CD4-positive, alpha-beta T cell treated with Interleukin-15 for 4 hours (primary cell): ENCODE measurements at places on chromosomes 7 and 10.

GRCh38 chr10:117342641-117343040 is 32.6 kb downstream of the PDZD8 start:
- DNase-seq = no peak

GRCh38 chr7:47218378-47219176 is 363.3 kb downstream of the TNS3 start:
- DNase-seq = no peak

- peak; percentile 64 for DNase-seq
These were observed at the start of gene ADAM8 for GRCh38 chr10:133276435-133277201. Gene ADAM8 (minus strand): TSS chr10:133276868. CDS start chr10:133276817, 51 bp downstream.

DNA sequence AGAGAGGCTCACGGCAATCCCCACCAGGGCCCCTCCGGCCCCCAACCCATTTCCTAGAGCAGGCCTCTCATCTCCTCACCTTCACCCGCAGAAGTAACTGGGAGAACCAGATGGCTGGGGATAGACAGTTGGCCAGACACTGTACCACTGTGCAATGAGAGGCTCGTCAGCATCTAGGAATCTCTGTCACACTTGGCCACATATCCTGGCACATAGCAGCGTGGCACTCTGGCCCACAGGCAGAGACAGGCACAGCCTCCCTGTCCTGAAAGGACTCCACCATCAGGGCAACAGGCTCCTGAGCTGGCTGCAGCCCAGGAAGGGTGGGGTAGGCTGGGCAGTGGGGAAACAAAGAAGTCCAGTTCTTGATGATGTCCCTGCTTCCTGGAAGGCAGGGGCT is 45.8 kb downstream of the C10orf143 start:
- DNase-seq = no peak

DNA sequence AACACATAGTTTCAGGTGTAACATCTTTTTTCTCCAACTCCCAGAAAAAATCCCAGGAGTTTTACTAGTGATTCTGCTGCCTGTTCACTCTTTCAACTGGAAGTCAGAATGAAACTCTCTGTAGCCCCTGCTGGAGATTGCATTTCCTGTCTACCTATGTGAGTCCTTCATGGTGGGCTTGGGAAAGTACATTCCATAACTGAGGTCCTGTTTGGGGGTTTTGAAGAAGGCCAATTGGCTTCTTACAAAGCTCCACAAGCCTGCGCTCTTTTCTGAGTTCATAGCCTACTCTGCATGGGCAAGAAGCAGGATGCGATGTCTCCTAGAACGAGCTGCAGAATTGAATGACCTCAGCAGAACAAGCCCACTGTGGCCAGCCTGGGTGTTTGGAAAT is 86.7 kb downstream of the LYZL2 start:
- DNase-seq = no peak

DNA sequence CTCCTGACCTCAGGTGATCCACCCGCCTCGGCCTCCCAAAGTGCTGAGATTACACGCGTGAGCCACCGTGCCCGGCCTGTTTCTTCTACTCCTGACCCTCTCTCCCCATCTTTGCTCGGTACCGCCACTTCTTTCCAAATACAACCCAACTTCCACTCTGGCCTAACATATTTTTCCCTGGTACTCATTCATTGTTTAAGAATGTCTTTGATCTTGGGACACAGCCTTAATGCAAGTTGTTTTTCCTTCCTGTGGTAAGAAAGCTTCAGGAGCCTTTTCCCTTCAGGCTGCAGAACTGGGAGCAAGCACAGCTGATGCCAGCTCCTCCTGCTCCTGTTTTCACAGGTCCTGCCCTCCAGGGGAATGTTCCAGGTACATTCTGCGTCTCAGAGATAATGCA is 13.7 kb downstream of the CALML3 start:
- DNase-seq = no peak

- no peak for DNase-seq
These were observed 80.9 kb downstream of the LRRC4 start for GRCh38 chr7:127950233-127950935.

GRCh38 chr7:45106-46090 is 147.0 kb upstream of the FAM20C start:
- DNase-seq = no peak

DNA sequence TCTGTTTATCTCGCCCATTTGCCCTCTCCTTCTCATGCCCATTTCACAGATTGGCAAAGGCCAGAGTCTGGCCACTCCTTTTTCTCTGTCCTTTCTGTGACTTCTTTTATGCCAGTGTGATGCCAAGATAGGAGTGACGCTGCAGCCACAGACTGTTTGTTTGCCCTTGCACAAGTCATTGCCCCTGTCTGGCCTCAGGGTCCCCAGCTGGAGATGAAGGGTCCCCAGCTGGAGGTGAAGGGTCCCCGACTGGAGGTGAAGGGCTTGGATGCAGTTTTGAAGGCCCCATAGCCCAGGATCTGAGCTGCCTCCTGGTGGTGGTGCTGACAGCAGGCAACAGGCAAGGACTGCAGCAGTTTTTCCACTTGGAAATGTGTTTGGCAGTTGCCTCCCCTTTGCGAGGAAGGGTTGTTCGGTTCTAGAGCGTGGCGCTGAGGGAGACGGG is 50.8 kb upstream of the SLC29A3 start:
- DNase-seq = no peak

GRCh38 chr7:155733582-155734444 is 78.5 kb downstream of the SHH start:
- DNase-seq = no peak

DNA sequence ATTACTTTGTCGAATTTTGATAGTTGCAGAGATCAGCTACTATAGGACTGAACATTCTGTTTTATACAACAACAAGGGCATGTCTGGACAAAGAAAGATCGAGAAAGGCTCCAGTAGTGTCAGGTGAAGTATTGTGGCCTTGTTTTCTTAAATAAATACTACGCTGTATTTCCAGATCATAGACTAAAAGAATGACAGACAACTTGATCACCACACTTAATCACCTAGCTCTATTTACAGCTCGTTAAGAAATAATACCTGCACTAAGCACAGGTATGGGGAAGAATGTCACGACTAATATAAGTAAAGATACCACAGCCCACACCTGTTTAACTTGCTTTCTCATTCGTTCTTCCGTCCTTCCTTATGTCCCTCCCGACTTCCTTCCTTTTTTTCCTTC is 269.2 kb downstream of the HGF start:
- DNase-seq = no peak

- no peak for DNase-seq
These were observed 30.3 kb upstream of the SUN1 start for GRCh38 chr7:801940-802381.

- no peak for DNase-seq
These were observed 5.8 kb upstream of the ZNF736 start for GRCh38 chr7:64308016-64308270.

DNA sequence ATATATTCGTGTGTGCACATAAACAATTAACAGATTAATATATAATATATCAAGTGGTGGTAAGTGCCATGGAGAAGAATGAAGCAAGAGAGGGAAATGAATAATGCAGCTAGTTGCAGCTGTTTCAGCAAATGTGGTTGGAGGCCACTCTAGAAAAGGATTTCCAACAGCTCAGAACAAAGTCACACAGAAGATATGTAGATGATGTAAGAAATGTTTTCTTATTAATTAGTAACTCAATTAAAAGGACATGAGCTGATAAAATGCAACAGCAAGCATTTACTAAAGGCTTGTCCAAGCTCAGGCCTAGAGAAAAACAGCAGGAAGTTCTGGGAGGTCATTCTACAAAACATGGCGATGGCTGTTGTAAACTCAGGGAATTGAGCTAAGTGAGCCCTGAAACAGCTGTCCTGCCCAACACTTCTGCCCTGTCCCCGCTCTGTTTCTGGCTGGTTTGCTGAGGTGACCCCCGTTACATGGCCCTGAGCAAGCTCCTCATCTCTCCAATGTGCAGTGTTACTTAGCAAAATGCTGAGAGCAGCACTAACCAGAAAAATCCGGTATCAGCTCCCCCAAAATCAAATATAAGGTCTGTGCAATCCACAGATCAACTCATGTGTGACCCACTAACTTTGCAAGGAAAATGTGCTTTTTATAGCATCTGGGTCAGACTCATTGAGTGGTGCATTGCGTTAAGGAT is 23.4 kb upstream of the C10orf67 start:
- no peak for DNase-seq

- no peak for DNase-seq
These were observed 48.9 kb downstream of the PARD3 start for GRCh38 chr10:34766266-34766600.

- no peak for DNase-seq
These were observed 44.0 kb downstream of the CCDC7 start for GRCh38 chr10:32489901-32490300.

- no peak for DNase-seq
These were observed 84.5 kb upstream of the RET start for GRCh38 chr10:42992156-42992956.

DNA sequence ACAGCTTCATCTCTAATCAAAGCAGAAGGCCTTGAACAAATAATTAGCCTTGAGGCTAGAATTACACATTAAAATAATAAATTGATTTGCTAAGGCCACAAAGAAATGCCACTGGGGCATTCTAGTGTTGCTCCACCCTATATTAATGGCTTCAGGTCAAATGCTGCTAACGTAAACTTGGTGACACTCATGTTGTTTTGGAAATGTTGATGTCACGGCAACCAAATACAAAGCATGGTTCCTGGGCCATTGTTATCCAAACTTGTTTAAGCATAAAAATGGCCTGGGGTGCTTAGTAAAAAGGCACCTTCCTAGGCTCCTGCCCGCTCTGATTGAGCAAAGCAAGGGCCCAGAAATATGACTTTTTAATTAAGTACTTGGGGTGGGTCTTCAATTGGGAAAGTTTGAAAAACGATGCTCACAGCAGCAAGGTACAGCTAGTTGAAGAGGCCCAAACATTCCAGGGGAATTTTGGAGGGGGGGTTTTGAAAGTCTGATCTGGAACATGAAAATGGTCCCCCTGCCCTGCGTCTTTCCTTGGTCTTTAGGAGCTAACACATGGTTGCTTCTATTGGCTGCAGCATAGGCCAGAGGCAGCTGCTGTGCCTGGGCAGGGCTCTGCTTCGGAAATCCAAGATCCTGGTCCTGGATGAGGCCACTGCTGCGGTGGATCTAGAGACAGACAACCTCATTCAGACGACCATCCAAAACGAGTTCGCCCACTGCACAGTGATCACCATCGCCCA is 67.8 kb downstream of the ABCC2 start:
- no peak for DNase-seq

- no peak for DNase-seq
These were observed 36.2 kb upstream of the HECW1 start for GRCh38 chr7:43076189-43076605.

- DNase-seq = no peak
These were observed 170.2 kb downstream of the PLXNA4 start for GRCh38 chr7:132406039-132406438.

DNA sequence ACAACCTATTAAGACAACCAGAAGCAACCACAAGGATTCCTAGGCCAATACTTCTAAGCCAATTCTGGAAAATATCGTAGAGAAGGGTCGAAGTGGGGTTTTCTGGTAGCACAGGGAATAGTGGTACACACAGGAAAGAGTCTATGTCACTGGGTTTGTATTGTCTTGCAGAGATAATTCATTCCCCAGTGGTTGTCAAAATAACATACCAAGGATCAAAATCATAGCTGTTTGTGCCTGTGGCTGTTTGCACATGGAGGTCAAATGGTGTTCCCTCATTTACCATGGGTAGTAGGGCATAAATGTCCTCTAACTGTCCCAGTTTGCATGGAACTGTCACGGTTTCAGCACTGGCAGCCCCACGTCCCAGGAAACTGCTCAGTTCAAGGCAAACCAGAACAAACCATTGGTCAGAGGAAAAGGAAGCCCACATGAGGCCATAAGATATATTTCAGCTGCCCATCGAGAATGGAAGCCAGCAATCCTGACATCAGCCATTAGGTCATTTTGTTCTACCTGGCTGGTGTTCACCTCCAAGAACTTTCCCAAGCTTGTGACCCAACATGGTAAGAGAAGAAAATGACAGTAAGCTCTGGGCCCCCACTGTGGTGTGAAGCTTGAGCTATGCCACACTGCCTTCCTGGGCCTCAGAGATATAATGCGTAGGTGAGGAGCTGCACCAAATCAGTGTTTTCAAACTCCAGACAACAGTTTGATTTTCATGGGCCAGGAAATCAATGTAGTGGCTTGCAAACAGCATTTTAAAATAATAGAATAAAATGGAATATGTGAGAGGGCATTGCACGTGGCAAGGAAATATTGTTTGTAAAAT is 53.9 kb upstream of the NFE2L3 start:
- DNase-seq = no peak

DNA sequence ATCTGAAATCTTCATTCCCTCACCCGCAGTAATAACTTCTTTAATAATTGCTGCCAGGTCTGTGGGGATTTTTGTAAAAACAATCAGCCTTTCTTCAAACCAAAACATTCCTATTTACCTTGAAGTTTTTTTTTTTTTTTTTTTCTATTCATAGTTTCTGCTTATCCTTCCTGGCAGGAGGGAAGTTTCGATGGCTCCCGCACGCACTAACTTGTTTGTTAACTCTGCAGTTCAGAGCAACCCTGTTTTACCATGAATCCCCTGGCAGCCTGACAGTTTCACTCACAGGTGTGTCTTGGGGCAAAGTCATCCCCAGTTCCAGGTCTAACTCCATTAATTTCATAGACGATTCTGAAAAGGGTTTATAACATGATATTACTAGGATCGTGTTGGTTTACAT is 149.3 kb downstream of the KLF6 start:
- DNase-seq = no peak

GRCh38 chr7:4700577-4701235 is 18.6 kb downstream of the FOXK1 start:
- DNase-seq = no peak

DNA sequence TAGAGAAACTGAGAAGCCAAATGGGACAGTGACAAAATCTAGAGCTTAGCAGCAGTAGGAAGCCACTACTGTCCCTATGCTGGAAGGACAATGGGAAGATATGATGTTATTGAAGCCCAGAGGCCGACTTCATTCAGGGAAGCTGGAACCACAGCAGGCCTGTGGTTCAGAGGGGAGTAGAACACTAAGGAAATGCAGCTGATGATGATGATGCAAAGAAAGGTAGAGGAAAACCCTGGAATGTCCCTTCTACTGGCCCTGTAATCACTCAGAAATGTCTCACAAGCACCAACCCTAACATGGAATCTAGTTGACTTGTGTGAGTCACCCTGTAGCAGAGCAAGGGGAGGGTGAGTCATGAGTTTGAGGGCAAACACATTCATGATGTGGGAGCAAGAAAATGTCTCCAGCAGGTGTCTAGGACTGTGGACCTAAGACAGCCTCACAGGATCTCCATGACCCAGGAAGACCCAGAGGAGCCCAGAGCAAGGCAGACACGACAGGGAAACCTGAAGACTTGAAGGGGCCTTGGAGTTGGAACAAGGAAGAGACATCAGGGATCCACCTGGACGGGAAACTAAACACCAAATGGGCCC is 37.0 kb upstream of the LRRC17 start:
- no peak for DNase-seq

- DNase-seq = no peak
These were observed 590 bp downstream of the COL26A1 start for GRCh38 chr7:101363196-101363733.

- DNase-seq = no peak
These were observed 8.3 kb upstream of the ASZ1 start for GRCh38 chr7:117435475-117436043.

GRCh38 chr7:22718911-22719420 is 8.0 kb upstream of the IL6 start:
- DNase-seq = no peak
